ENCODE measurements at places on chromosomes 1 and 21.

GRCh38 chr1:40858856-40859416, 3.2 kb downstream of the CITED4 start:
- DNase-seq, result no peak

DNA sequence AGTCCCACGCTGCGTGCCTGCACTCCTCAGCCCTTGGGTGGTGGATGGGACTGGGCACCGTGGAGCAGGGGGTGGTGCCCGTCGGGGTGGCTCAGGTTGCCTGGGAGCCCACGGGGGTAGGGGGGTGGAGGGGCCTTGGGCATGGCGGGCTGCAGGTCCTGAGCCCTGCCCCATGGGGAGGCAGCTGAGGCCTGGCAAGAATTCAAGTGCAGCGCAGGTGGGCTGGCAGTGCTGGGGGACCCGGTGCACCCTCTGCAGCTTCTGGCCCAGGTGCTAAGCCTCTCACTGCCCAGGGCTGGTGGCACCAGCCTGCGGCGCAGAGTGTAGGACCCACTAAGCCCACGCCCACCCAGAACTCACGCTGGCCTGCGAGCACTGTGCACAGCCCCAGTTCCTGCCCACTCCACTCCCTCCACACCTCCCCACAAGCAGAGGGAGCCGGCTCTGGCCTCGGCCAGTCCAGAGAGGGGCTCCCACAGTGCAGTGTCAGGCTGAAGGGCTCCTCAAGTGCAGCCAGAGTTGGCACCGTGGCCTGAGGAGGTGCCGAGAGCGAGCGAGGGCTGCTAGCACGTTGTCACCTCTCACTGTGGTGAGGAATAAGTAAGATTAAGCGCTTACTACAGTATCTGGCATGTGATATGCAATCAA, 12.8 kb downstream of the TNNI3K start:
- no peak for DNase-seq

GRCh38 chr1:35574655-35575415, 1.7 kb downstream of the TFAP2E start:
- DNase-seq, result no peak

- DNase-seq, result no peak
Observed at GRCh38 chr1:163412221-163412620, 90.5 kb downstream of the NUF2 start.

- no peak for DNase-seq
Observed at GRCh38 chr1:100354971-100355394, 2.7 kb downstream of the CDC14A start.

DNA sequence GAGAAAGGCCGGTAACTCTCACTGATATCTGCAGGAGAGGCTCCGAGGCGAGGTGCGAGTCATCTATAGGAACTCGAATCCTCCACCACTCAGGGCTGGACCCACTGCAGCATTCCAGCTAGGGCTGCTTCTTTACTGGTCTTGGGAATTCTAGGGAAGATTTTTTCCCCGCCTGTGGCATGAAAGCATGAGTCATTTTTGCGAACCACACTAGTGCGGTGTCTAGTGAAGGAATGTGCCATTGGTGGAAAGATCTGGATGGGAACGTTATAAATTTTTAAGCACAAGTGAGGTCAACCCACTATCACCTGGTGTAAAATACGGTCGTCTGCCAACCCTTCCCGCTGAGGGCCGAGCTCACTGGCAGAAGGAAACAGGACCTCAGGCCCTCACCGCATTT, 49.7 kb downstream of the SYF2 start:
- DNase-seq, result no peak

DNA sequence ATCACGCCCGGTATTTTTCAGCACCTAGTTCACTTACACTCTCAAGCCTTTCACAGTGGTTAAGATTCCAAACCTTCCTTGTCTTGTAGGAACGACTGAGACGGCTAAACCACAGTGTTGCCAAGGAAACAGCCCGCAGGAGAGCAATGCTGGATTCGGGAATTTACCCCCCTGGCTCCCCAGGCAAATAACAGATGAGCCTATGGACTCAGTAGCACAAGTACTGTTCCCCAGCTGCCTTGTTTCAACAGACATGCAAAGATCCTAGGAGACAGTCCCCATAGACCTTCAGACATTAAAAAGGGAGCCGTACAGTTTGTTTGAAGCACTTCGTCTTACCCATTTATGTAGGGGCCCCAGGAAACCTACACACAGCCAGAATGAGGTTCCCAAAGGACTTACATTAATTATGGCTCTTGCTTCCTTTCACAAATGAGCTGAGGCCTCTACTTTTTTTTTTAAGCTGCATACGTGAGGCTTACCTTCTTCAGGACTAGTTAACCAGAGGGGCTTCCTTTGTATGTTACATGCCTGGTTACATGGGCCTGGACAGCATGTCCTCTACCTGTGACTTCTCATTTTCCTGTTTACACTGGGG, 2.7 kb downstream of the SNAPIN start:
- DNase-seq, result no peak

DNA sequence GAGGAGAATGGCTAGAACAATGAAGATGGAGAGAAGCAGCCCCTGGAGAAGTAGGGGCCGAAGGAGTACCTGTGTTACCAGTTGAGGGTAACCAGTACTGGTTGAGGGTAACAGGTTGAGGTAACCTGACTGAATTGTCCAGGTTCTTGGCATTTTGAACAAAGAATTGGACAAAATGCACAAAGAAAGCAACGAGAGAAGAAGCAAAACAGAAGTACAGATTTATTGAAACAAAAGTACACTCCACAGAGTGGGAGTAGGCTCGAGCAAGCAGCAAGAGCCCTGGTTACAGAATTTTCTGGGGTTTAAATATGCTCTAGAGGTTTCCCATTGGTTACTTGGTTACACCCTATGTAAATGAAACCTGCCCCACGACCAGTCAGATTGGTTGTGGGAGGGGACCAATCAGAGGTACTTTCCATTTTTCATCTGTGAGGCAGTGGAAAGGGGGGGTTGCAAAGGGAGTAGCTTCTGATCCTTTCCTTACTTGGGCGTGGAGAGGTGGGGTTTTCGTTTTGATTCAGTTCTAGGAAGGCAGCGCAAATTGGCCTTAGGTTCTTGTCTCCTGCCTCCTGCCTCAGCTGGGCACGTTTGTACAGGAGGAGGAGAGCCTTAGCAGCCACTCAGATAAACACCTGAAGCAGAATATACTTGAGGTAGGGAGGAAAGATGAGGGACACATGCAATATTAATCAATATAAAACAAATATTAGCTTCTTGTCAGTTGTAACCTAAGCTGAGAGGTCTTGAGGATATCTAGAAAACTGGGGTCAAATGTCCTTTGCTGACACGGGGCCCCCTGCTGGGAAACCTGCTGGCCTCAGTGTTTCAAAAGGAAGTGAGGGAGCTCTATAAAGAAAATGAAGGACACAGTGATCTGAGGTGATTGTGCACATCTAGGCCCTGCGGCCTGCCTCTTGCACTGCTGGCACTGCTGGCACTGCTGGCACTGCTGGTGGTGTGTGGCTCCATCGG, 14.3 kb upstream of the LSM10 start:
- DNase-seq, result peak; percentile 52

DNA sequence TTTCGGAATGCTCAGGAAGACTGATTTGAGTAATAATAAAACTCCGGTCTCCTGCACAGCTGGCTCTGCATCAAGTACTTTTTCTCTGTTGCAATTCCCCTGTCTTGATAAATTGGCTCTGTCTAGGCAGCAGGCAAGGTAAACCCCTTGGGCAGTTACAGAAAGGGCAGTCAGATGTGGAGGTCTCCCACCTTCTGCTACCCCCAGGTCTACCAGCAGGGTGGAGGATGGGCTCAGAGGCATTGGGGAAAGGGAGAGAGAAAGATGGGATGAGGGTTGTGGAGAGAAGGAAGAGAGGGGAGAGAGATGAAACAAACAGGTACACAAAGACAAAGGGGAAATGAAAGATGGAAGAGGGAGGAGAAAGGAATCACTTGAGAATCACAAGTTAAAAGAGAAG, 156.8 kb downstream of the MIS18A start:
- no peak for DNase-seq

DNA sequence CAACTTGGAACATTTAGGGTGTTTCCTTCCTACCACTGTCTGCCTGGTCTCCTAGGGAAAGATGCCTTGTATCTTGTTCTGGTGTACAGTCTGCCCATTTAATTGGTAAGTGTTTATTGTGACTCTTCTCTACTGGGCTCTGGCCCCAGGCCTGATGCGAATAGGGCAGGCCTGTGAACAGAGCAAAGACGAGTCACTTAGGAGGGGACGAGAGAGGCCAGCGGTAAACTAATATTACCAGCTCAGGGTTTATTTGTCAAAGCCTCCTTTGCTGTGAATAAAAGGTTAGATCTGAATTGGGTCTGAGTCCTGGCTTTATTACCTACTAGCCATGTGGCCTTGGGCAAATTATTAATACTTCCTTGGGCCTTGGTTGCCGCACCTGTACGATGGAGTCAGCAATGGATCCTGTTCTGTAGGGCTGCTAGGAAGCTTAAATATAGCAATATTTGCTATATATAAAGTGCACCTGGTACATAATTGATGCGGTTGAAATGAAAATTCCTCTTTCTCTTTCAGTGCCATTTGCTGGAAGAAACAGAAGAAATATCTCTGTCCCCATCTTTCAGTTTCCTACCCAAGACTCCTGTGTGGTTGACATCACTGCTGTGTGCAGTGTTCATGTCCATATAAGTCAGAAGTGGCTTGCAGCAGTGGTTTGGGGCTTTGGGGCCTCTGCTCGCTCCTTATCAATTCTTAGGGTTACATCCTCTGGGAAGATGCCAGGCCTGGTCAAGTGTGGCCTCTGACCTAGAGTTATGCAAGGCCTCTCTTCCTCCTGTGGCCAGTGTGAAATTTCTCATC, 32.4 kb downstream of the MAPKAPK2 start:
- peak; percentile 81 for DNase-seq

- DNase-seq, result peak; percentile 72
Observed at GRCh38 chr1:156833603-156834002, 17.0 kb upstream of the SH2D2A start.

DNA sequence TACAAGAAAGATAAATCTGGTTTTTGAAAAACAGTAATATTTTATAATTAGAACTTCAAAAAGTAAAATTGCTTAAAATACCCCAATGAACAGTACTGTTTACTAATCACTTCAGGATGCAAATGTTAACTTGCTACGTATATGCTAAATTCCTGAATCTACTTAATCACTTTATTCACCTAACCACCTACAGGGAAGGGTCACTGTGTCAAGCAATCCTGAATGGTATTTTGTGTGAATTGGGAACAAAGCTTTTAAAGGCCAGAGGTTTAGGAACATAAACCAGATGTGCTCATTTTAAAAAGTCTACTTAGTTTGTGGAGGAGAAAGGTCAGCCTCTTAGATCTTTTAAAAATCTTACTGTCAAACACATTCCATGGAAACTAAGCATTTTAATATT, 1143.0 kb upstream of the ADGRL2 start:
- no peak for DNase-seq

DNA sequence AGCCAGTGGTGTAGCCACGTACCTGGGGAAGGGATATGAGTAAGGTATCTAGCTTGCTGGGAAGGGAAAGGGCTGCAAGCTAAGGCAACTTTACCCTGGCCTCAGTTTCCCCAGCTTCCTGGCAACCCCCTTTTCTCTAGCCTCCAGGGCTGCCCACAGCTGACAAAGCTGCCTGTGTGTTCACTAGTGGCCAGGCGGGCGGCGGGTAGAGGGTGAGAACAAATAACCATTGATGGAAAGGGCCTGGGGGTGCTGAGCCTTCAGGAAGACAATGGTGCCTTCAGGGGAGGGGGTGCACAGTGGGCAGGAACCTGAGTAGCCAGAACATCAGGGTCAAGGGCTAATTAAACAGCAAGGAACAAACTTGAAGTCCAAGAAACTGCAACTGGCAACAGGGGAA, 6.1 kb downstream of the CERS2 start:
- DNase-seq, result no peak

GRCh38 chr1:91924146-91924545, 25.1 kb upstream of the BRDT start:
- no peak for DNase-seq

DNA sequence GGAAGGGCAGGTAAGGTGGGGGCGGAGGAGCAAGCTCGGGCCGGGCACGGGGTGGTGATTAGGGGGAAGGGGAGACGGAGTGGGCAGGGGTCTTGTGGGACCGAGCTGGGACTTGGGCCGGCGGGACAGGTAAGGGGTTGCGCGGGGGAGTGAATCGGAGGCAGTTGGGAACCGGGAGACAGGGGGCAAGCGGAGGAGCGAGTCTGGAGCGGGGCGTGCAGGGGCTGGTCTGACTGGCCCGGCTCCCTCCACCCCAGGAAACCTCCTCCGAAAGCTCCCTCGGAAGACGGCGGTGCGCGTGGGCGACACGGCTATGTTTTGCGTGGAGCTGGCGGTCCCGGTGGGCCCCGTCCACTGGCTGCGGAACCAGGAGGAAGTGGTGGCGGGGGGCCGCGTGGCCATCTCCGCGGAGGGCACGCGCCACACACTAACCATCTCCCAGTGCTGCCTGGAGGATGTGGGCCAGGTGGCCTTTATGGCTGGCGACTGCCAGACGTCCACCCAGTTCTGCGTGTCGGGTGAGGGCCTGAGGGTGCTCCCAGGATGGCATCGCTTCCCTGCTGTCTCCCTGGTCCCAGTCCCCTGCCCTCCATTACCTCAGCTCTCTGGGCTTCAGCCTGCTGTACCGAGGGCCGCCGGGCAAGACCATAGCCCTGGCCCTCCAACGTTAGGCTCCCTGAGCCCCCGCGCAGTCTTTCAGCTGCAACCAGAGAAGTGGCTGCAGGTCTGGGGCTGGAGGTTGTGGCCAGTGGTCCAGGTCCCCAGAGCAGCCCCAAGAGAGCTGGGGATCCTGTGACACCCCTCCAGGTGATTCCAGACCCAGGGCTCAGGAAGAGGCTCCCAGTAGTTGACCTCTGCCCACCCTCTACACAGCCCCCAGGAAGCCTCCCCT, 6.3 kb downstream of the OBSCN start:
- DNase-seq, result no peak

DNA sequence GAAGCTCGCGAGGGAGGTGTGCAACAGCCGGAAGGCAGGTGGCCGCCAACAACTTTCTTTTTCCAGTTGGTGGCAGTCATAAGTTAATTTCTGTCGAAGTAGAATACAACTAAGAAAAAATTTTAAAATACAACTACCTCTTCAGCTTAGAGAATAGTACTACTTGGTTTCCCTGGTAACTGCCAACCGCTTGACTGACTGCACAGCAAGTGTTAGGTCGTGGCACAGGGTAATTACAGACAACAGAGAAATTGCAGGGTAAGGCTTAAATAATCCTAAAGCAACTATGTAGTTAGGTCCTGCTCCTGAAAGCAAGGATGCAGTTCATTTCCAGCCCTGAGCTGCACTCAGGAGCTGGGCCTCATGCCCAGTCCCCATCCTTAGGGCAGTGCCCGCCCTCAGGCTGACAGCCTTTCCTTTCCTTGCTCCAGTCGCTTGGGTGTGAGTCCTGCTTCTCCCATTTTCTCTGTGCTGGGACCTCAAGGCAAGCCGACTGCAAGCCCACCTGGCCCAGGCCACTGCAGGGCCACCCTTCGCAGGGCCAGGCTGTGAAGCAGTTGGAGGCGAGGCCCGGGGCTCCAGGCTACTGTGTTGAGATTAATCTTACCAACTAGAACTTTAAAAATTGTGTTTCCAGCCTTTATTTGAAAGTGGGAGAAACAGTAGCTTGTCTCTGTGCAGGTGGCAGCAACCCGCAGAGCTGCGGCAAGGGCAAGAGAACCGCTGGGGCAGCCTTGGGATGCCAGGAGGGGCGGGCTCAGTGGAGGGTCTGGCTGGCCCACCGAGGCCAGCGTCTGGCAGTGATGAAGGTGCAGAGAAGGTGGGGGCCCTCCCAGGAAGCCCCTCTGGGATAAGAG, 148.3 kb downstream of the PCBP3 start:
- DNase-seq, result peak; percentile 9

- DNase-seq, result no peak
Observed at GRCh38 chr1:38558500-38559445, 300.8 kb downstream of the RRAGC start.

- no peak for DNase-seq
Observed at GRCh38 chr1:86779308-86780191, 75.2 kb downstream of the SH3GLB1 start.

GRCh38 chr1:204673909-204674649, 11.5 kb downstream of the LRRN2 start:
- DNase-seq, result peak; percentile 95
